ENCODE measurements at places on chromosomes 6 and 20.

GRCh38 chr20:23116311-23117089 is 30.4 kb upstream of the CD93 start:
- no peak for DNase-seq

- peak; percentile 36 for DNase-seq
These were observed 207.0 kb downstream of the THBS2 start for GRCh38 chr6:169046483-169047192.

GRCh38 chr20:23362392-23363256 is 642 bp downstream of the GZF1 start:
- peak; percentile 17 for DNase-seq

GRCh38 chr6:43705996-43706395 is 18.4 kb upstream of the MRPS18A start:
- no peak for DNase-seq

GRCh38 chr20:53362736-53363135 is 230.9 kb downstream of the ZNF217 start:
- DNase-seq: no peak

DNA sequence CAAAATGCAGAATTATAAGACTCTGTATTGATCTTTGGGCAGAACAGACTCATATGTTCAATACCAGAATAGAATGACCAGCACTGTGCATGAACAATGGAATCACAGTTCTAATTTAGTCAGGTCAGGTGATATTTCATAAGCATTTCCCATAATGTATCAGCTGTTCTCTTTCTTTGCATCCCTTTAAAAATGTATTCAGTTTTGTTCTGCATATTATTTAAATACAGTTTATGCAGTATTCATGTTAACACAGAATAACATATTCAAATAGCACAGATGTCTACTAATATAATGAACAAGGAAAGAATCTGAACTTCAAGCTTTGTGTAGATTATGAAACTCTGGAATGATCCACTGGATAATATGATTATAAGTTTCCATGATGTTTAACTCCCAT is 128.5 kb downstream of the LAMP5 start:
- no peak for DNase-seq

GRCh38 chr20:63335711-63336110 is 25.4 kb downstream of the CHRNA4 start:
- DNase-seq: no peak

DNA sequence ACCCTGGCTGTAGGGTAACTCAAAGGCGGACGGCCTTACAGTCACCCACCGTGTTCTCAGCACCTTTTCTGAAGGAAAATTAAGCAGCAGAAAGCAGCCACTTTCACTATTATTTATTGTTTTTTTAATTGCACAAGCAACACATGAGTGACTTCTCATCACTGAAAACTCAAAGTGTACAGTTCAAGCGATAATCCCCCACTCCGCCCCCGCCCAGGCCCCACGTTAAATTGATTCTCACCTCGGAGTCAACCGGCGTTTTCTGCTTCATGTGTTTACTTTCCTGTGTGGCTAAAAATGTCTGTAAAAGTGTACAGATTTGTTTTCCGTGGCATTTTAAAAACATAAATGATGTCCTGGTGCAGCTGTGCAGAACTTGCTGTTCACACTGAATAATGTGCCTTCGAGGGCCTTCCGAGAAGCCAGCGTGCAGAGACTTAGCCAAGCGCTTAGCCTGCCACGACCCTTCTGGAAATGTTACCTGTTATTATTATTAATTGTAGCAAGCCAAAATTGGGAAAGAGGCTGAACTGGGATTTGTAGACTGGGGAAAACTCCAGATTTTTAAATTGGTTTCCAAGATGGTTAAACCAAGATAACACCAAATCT is 335.7 kb downstream of the CDH4 start:
- DNase-seq: no peak

DNA sequence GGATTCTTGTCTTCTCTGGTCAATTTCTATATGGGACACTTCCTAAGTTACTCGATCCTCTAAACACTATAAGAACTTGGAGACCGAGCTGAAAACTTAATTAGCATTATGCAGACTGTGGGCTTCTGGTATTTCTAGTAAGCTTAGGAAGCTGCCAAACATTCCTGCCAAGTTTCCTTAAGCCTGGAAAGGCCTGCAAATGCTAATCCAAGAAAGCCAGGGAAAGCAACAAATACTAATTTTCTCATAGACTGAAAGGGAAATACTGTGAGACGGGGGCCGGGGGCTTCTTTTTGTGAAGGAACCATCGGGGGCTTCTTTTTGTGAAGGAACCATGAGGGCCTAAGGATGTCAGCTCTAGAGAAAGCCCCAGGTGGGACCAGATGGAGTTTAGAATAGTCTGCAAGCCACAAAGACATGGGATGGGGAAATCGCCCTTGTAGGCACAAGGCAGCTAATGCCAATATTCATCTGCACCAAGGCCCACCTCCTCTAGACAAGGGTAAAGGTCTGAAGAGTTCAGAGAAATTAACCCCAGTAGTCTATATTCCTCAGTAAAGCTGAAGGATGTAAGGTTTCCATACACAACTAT is 332.4 kb upstream of the PRDM1 start:
- DNase-seq: peak; percentile 75

GRCh38 chr6:164133095-164133494 is 718.6 kb downstream of the QKI start:
- DNase-seq: peak; percentile 58

All from astrocyte (in vitro differentiated cells and primary cell).